IMR-90 (cell line): ENCODE measurements at places on chromosomes 6 and 20.
A peak's percentile ranks its signal among the peaks of the same experiment; 100 is the strongest.

GRCh38 chr6:56765494-56765893 lies 122.8 kb upstream of the DST start:
- no peak for DNase-seq

- DNase-seq = peak; percentile 76
Measured at GRCh38 chr20:31633339-31633914, 4.3 kb upstream of the COX4I2 start.

GRCh38 chr6:162271922-162272321 lies 455.6 kb downstream of the PRKN start:
- DNase-seq = no peak

- DNase-seq = peak; percentile 71
Measured at GRCh38 chr6:140079328-140079727, 704.9 kb upstream of the CITED2 start.

GRCh38 chr6:141349710-141350109 lies 783.0 kb upstream of the GJE1 start:
- DNase-seq = no peak

GRCh38 chr6:97009781-97010492 lies 85.4 kb downstream of the KLHL32 start:
- no peak for DNase-seq

DNA sequence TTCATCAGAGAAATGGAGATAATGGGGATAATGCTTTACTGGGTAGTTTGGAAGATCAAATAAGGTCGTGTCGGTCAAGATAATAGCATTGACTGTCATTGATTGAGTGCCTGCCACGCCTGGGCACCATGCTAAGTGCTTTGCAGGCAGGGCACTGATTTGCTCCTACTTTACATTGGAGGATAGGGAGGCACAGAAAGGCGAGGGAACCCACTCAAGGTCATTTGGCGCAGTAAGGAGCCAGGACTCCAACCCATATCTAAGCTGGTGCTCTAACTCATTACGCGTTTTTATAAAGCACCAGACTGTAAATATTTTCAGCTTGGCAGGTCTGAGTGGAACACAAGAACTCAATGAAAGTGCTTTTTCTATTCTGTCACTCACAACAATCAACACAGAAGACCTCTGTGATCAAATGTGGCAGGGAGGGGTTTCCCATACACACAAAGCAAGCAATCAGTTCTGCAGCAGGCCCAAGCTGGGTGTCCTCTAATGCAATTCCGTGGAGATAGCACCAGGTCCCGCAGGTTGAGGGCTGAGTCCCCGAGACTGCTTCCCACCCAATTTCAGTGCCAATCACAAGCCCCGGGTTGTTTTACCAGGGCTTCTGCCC lies 373.6 kb downstream of the CDH26 start:
- DNase-seq = no peak

DNA sequence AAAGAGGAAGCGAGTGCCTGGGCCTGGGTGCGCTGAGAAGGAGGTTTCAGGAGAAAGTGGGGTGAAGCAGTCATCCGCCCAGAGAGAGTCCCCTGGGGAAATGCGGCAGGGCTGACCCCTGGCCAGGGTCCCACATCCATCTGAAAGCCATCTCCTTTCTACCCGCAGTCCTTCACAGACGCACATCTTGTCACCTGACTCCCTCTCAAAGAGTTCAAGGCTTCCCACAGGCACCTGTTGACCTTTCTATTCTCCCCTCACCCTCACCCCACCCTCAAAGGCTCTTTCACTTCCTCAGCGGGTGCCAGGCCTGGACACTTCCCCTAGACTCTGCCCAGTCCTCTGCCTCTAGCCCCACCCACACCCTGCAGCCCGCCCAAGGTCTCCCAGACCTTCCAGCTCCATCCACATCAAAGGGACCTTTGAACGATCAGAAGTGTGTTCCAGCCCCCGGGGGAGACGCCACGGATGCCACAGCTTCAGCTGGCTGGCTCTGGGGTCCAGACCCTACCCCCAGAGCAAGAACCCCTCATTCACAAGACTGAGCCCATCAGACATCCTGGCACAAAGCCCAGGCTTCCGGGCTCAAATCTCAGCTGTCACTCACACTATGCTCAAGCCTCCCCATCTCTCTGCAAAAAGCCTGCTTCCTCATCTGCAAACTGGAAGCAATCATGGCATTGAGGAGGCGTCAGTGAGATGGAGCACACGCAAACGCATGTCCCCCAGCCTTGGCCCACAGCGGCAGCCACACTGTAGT lies 2.1 kb downstream of the CTSZ start:
- no peak for DNase-seq

DNA sequence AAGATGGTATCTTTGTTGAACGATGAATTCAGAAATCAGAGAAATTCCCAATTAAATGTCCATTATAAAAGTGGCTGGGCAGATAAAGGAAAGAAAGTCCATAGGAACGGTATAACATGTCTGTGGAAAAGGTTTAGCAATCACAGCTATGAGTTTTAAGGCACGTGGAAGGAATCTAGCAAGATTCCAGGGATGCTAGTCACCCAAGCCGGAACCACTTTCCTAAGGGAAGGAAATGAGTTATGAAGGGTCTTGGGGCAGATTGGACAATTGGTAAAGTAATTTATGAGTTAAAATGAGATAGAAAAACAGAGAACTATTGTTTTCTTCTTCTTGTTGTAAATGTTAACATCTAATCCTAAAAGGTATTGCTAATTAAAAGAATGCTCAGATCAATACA lies 384.8 kb downstream of the ADGRB3 start:
- DNase-seq = peak; percentile 20

DNA sequence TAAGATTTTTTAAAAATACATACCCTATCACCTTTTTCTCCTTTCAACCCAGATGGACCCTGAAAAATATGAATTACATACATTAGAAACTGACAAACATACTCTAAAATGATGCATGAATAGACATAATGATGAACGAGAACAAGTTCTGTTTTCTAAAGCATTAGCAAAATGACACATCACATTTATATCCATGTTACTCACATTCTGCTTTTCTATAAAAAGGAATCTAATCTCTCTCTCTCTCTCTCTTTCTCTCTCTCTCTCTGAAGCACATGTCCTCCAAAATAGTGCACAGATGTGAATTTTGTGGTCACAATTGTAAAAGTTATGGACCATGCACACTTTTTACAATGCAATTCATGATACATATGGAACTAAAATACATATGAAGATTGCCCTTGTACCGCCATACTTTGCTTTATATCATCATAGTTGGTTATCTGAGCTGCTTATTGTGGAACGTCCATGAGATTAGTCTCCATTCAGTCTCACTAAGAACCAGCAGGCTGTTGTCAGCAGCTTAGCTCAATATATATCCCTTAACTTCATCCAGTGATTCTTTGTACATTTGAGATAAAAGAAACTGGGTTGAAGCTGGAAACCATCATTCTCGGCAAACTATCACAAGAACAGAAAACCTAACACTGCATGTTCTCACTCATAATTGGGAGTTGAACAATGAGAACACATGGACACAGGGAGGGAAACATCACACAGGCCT lies 114.2 kb downstream of the COL12A1 start:
- DNase-seq = peak; percentile 28

- DNase-seq = no peak
Measured at GRCh38 chr6:145045582-145045981, 689.7 kb downstream of the EPM2A start.

DNA sequence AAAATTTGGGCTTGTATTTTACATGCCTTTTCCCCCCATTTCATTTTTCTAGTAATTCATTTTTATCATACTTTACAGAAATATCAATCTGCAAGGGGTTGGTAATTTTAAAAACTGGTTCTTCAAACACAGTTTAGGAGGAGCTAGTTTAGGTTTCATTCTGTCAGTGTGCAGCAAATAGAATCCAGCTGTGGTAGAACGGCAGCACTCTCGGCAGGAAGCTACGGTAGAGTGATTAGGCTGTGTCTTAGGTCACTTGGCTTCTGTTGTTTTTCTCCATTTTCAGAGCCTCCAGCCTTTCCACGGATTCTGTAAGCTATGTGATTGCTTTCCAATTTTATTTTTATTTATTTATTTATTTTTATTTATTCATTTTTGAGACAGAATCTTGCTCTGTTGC lies 32.7 kb downstream of the TLDC2 start:
- DNase-seq = no peak

DNA sequence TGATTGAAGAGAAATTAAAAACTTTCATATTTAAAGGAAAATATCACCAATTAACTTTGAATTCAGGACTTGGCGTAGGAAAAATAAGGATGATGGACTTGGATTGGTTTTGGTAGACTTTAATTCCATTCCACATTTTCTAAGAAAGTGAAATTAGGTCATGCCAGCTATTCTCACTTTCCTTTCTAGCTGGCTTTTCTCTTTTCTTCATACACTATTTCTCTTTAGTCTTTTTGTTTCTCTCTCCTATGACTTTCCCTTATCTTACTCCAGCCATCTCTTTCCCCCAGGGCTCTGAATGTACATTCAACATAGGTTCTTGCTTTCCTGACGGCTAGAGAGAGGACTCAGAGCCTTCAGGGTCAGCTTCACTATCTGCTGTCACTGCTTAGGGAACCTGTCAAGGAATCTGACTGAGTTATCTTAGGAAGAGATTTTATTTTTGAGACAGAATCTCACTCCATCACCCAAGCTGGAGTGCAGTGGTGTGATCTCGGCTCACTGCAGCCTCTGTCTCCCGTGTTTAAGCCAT lies 61.4 kb upstream of the MCM9 start:
- DNase-seq = no peak

- DNase-seq = peak; percentile 41
Measured at GRCh38 chr20:57628047-57628961, 8.1 kb upstream of the ZBP1 start.

DNA sequence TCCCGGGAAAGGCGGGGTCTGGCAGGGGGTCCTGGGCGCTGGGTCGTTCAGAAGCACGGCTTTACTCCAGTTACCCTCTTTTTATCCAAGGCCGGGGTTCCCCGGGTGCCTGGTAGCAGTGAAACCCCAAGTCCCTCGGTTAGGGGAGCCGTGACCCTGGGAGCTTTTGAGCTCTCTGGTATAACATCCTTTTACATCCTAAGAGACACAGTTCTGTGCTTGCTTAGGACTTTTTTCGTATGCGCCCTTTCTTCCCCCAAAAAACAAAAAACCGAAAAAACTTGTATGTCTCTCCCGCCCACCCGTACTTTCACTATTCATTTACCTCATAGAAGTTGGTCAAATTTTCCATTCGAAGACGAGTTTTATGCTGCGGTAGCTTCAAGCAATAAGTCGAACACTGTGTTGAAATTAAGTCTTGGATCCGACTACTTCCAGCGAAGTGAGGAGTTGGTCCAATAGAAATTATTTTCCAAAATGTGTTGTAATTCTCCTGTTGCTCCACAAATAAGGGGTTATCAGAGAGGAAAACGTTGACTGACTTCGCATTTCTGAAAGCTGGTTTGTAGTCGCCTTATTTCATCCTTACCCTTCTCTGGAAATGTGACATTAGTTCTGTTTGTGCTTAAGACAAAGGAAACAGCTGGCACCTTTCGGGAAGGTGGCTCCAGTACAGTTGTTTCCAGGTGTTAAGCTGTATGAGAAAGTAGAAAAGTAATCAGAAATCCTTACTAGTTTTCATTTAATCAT lies 816 bp upstream of the MAN1A1 start:
- DNase-seq = peak; percentile 67

- DNase-seq = peak; percentile 26
Measured at GRCh38 chr6:127851197-127851596, 49.7 kb downstream of the THEMIS start.

- DNase-seq = no peak
Measured at GRCh38 chr20:35699957-35700624, 886 bp downstream of the ROMO1 start.
